ENCODE measurements at places on chromosomes 1 and 21.

GRCh38 chr1:210792250-210793102 is 341.5 kb downstream of the KCNH1 start:
- no peak for DNase-seq

DNA sequence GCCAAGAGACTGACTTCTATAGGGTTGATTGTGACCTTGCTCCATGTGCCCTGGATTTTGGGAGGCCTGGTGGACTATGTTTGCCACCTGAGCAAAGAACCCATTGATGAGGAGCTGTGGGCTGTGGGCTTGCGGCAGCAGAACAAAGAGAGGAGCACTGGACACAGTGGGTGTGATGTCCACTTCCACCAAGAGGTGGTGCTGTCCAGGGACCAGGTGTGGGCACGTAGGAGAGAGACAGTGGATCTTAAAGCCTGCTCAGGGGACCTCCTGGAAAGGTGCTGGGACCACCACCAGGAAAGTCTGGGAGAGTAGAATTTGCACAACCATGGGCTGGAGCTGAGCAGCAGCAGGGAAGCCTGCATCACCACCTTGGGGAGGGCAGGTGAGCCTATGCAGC is 106.7 kb upstream of the ETS2 start:
- no peak for DNase-seq

- DNase-seq: no peak
Observed at GRCh38 chr1:102853136-102853535, 255.2 kb downstream of the COL11A1 start.

GRCh38 chr1:36457691-36458090 is 6.5 kb downstream of the MRPS15 start:
- no peak for DNase-seq

DNA sequence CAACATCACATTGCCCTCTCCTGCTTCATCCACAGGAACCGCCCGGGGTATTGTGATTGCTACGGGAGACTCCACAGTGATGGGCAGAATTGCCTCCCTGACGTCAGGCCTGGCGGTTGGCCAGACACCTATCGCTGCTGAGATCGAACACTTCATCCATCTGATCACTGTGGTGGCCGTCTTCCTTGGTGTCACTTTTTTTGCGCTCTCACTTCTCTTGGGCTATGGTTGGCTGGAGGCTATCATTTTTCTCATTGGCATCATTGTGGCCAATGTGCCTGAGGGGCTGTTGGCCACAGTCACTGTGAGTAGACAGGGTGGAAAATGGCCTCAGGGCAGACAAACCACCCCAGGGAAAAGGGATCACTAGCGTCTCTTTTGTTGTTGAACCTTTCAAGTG is 12.7 kb downstream of the ATP1A4 start:
- DNase-seq: no peak

- no peak for DNase-seq
Observed at GRCh38 chr1:56065729-56066128, 513.6 kb downstream of the PLPP3 start.

DNA sequence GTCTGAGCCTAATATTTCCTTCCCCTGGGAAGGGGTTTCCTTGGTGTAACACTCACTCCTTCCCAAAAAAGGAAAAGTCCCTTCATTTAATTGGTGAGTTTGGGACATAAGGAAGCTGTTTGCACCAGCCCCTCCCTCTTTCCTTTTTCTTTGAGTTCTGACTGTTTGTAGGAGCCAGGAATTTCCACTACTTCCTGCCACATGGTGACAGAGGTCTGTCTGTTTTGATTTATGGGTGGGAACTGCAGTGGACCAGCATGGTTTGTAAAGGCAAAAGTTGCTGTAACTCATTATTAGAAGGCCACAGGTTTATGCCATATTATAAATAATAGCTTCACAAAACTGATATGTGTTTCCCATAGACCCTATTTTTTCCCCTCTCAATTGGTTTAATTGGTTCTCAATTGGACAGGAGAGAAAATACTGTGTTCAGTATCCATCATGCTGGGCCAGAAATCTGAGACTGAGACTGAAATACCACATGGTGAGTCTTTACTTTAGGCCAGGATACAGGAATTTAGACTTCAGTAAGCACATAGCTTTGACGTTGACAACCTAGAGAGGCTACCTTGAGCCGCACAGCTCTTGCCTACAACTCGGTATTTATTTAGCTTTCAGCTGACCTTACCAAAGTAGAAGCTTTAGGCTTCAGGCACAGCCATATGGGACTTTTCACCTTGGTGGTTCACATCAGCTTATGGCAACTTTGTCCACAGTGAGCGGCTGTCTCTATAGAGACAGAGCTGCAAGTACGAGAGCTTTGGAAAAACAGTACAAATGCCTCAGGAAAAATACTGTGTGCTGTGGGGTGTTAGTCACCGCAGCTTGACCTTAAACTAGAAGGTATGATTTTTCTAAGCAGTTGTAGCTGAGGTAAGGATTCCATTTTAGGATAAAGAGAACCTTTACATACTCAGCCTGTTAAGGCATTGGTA is 40.0 kb upstream of the RGS7 start:
- no peak for DNase-seq

- no peak for DNase-seq
Observed at GRCh38 chr1:38456531-38456876, 403.1 kb downstream of the RRAGC start.

DNA sequence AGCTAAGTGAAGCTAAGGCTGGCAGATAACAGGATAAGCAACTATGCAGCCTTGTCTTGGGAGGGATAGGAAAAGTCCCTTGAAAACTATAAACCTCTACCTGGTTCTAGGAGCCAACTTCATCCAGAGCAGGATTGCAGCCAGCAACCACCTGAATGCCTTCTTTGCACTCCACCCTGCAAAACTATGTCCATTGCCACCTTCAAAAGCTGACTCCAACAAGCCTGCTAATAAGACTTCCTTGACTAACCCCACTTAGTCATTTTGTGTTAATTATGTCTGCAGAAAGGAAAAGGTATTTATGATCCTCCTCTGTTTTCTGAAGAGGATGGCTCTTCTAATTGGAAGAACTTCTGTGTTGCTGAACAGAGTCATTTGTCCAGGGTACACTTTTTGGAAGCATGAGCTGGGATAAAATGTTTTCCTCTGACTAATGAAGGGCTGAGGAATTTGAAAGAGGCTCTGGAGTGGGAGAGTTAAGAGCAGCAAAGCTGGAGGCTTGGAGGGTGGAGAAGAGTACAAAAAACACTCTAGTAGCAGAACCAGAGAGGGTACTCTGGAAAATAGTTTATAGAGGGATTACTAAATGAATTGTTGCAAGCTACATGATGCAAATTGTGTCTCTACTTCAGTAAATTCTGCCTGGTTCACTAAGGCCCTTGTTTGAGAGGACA is 9.6 kb upstream of the RIMKLA start:
- no peak for DNase-seq

DNA sequence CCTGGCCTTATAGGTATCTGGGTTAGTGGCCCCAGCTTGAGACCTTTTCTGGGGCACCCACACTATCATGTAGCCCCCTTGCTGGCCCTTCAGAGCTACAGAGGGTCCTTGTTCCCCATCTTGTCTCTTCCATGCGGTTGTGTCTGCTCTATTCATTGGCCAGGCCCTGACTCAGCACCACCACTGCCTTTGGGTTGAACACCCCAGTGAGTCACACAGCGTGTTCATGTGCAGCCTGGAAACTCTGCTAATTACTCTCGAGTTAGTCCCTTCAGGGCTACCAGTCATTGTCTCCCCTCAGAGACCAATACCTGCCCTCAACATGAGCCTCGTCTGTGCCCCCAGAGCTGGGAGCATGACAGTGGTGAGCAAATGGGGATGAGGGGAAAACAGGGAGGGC is 28.2 kb upstream of the IKBKE start:
- DNase-seq: no peak

DNA sequence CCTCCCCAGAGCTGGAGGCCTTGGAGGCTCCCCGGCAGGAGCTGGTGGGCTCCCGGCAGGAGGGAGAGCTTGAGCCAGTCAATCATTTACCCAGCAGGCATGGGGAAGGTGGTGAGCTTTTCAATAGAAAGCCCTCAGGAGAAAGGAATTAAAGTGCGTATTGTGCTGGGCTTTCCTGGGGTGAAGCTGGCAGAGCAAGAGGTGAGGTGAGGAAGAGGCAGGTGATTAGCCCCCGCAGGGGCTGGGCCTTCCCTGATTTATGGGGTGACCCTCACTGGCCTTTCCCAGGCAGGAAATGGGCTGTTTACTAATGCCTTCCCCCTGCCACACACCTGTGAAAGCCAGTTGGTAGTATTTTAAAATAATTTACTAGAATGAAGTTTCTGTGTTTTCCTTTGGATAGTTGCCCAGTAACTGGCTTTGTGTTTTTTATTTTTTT is 25.8 kb downstream of the CLDN14 start:
- no peak for DNase-seq

GRCh38 chr1:101235216-101235695 is 1.6 kb upstream of the S1PR1 start:
- DNase-seq: no peak

DNA sequence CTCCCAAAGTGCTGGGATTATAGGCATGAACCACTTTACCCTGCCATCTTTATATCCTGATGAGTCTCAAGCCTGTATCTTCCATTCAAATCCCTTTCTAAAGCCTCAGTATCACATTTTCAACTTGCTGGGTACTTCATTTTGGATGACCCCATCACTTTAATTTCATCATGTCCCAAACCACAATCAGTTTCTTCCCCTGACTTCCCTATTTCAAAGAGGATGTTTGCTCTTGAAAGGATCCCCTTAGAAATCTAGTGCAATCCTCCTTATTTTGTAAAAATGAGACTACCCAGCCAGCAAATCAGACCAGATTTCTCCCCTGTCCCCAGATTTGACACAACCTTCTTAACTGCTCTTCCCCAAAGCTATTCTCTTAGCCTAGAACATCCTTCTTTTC is 7.0 kb upstream of the TRIT1 start:
- no peak for DNase-seq

GRCh38 chr1:243712941-243713340 is 137.1 kb downstream of the AKT3 start:
- no peak for DNase-seq

- DNase-seq: no peak
Observed at GRCh38 chr1:182301026-182301436, 90.6 kb downstream of the GLUL start.

GRCh38 chr1:97877307-97877706 is 43.5 kb downstream of the DPYD start:
- no peak for DNase-seq

DNA sequence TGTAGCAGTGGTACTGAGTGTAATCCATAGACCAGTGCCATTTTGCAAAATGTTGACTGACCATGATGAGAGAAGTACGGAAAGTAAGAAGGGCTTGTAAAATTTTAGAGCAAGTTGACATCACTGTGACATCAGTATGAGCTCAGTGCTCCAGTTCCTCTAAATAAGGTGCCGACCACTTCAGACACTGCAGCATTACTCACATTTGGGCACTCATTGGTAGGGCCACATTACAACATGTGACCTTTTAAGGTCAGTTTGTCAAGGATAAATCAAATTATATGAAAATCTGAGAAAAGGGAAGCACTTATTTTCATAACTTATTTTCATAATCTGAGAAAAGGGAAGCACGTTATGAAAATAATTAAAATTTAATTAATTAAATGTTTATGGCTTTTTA is 128.0 kb upstream of the ERG start:
- no peak for DNase-seq

GRCh38 chr1:246005067-246005466 is 502.0 kb downstream of the SMYD3 start:
- no peak for DNase-seq

GRCh38 chr1:229064320-229065168 is 206.4 kb upstream of the RAB4A start:
- DNase-seq: no peak

GRCh38 chr1:6124341-6124740 is 55.8 kb downstream of the CHD5 start:
- DNase-seq: no peak

DNA sequence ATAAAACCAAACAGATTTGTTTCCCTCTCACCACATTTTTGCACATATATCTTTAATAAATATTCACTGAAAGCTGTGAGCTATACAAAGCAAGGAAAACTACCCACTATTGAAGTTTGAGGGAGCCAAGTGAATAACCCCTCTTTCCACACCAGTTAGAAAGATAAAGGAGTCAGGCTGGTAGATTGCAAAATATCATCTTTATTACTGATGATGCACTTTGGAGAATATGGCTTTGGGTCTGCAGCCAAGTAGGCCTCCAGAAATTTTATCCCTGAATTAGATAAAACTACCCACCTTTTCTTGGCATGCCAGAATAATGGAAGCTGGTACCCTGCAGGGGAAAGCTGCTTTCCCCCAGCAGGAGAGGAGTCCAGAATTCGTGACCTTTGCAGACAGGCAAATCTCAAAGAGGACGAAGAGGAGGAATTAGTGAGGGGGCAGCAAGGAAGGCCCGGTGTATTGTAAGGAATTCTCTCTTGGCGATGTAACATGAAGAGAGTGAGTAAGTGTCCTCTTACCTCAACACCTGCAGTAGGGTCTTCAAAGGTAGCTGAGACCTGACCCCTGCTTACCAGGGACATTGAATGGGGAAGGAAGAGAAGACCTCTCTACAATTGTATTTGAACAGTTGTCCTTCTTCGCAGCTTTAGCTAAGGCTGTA is 84.7 kb downstream of the LRRC8D start:
- no peak for DNase-seq

DNA sequence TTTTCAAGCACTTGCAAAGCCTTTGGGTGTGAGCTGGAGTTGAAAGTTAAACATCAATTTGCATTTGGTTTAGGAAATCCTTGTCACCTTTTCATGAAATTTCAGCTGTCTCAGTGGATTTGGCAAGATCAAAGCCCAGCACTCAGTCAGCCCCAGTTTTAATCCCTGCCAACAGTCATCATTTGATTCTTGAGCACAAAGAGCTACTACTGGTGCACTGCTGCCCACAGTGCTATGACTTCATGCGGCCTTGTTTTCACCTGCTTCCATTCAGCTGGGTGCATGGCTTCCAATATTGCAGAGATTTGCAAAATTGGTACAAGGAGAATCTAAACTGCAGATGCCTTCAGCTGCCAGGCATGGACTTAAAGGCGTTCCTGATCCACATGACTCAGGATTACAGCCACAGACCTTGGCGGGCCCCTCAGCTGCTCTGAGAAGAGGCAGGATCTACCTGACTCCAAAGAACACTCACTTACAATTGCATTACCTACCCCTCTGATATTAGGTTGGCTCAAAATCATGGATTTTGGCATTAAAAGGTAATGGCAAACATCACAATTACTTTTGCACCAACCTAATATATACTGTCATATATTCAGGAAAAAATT is 259.1 kb downstream of the DSCAM start:
- no peak for DNase-seq

- no peak for DNase-seq
Observed at GRCh38 chr1:28028873-28029654, 59.3 kb downstream of the EYA3 start.

DNA sequence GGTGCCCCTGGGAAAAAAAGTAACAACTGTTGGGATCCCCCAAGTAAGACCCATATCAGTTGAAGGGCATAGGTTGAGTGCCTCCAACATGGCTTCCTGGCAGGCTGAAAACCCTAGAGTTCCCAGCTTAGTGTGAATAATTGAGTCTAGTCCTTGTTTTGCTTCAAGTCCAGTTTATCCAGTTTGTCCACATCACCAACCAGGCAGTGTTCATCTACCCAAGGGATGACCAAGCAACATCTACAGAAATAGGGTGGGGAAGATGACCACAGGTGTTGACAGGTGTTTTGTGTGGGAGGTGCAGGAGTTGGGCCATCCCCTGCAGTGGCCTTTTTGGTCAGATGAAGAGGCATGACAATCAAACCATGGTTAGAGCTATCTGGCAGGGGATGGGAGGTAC is 54.3 kb upstream of the ERO1B start:
- no peak for DNase-seq
